ENCODE measurements at places on chromosomes 3 and 15.

GRCh38 chr3:42980909-42981308, 1.8 kb downstream of the GASK1A start:
- DNase-seq, result no peak

DNA sequence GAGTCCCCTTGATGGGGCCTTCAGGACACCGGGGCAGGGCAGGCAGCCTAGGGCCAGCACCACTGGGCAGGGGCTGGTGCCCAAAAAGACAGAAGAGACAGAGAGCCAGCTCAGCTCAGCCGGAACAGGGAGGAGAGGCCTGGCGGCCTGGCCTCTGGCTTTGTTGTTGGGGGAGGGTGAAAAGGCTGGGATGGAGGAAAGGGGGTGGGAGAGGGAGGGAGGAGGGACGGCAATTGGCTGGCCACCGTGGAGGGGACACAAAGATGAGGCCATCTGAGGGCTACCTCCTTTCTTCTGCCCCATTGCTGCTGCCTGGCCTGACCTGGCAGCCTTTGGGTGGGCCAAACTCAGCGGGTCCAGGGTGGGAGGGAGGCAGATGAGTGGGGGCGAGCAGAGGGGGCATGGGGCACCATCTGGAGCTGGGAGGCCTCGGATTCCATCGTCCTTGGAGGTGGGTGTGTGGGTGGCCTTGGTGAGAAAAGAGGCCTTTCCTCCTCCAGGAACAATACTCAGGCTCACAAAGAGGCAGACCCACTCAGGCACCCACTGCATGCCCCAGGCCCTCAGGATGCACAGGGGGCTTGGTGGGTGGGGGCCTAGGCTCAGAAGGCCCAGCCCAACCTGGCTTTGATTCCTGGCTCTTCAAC, 9.3 kb downstream of the EFCC1 start:
- DNase-seq, result no peak

GRCh38 chr3:188822004-188822403, 349.8 kb upstream of the TPRG1 start:
- no peak for DNase-seq

- no peak for DNase-seq
Measured at GRCh38 chr15:72515591-72516389, 41.7 kb downstream of the ARIH1 start.

- no peak for DNase-seq
Measured at GRCh38 chr3:11563159-11563864, 80.4 kb downstream of the VGLL4 start.

Data from GM13976 (cell line).